ENCODE measurements at places on chromosomes 11 and 22.

GRCh38 chr11:119403021-119403420 is 20.0 kb downstream of the THY1 start:
- DNase-seq: no peak

GRCh38 chr11:12565406-12565805 is 108.8 kb upstream of the TEAD1 start:
- DNase-seq: no peak

DNA sequence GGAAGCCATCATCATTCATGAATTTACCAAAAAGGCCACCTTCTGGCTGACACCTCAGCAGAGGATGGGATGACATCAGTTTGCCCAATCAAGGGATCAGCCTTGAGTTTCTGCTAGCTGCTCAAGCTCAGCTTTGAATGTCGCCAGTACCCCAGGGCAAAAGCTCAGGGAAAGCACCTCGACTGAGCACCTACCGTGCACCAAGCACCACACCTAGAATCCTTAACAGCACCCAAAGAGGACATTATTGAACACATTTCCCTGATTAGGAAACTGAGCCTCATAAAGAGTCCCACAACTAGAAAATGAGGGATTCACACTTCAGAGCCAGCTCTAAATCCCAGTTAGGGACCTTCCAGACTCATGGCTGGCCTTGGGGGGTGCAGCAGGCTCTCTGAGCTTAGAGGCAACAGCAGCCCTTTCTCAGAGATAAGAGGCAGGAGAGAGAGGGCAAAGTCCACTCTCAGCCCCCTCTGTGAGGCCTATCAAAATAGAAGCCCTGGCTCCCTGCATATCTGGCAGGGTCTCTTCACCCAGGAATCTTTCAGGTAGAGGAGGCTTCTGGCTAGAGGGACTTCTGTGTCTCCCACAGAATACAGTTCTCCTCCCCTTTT is 13.4 kb upstream of the DAGLA start:
- DNase-seq: no peak

- no peak for DNase-seq
Observed at GRCh38 chr22:38264322-38264843, 8.4 kb downstream of the TMEM184B start.

- DNase-seq: no peak
Observed at GRCh38 chr11:134065381-134065780, 3.5 kb upstream of the JAM3 start.

Measured in caudate nucleus (tissue), 63 donors.